ENCODE measurements at places on chromosomes 7 and 10.
A peak's percentile ranks its signal among the peaks of the same experiment; 100 is the strongest.

GRCh38 chr7:150450491-150451001, at the start of gene GIMAP8:
Gene GIMAP8, plus strand, starts transcription at chr7:150450630. Its CDS starts 16,069 bp downstream, at chr7:150466699.
- DNase-seq, result no peak

DNA sequence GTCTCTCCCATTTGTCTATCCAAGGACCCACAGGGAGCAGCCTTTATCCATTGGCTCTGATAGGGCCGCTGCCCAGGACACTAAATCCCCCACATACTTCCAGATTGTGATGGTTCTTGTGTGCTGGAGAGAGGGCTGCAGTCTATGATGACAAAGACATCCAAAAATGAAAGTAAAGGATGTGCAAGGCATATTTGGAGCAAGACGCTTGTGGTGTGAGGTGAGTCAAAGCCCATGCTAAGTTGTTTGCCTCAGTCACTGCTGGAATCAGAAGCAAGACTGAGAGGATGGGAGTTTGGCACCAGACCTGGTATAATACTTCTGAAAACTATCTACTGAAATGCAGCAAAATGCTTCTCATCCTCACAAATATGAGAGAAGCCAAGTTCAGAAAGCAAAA, 22.7 kb downstream of the ZNF22 start:
- DNase-seq, result no peak

GRCh38 chr7:39407723-39408122, 158.5 kb upstream of the YAE1 start:
- no peak for DNase-seq

DNA sequence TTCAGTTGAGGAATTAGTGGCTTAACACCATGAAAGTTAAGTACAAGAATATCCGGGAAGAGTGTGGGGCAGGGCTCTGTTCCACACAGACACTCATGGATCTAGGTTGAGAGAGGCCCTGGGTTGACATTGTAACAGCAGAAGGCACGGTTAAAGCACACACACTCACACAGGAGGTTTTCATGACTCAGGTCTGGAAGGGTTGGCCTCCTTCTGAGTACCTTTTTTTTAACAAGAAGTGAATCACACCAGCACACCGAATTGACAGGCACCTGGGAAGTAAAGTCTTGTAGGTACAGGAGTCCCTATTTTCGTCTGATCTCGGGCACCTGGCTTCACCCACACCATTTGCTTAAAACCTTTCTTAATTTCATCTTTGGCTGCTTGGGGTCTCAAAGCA, 509.4 kb upstream of the ADARB2 start:
- DNase-seq, result no peak

GRCh38 chr7:43645699-43646226, 62.9 kb downstream of the STK17A start:
- DNase-seq, result no peak

GRCh38 chr7:133675510-133676218, 422.8 kb downstream of the EXOC4 start:
- no peak for DNase-seq

- DNase-seq, result no peak
Observed at GRCh38 chr10:71683301-71683700, 36.3 kb downstream of the C10orf105 start.

GRCh38 chr7:43509906-43510305, 73.0 kb upstream of the STK17A start:
- no peak for DNase-seq

DNA sequence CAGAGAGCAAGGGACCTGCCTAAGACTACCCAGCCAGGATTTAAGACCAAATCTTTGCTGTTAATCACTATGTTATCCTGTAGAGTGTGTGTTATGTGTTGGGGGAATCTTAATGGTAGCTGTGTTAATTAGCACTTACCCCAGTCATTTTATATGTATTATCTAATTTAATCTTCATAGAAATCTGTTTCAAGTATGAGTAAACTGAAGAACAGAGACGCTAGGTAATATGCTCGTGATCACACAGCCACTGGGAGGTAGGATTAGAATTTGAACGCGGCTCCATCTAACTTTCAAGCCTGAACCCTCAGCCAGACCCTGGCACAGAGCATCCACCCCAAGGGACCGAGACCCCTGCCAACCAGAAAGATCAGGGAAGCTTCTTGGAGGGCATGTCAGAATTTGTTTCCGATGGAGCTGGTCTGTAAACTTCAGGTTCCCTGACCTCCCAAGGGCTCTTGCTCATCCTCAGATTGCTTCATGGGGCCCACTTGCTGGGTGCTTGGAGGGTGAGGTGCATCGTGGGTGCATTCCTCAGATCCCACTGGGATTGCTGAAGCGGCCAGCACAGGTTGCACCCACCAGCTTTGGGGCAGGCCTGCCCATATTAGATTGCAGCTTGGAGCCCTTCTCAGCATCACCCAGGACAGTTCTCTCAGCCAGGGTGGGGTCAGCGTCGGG, 105.0 kb downstream of the ZMIZ1 start:
- no peak for DNase-seq

DNA sequence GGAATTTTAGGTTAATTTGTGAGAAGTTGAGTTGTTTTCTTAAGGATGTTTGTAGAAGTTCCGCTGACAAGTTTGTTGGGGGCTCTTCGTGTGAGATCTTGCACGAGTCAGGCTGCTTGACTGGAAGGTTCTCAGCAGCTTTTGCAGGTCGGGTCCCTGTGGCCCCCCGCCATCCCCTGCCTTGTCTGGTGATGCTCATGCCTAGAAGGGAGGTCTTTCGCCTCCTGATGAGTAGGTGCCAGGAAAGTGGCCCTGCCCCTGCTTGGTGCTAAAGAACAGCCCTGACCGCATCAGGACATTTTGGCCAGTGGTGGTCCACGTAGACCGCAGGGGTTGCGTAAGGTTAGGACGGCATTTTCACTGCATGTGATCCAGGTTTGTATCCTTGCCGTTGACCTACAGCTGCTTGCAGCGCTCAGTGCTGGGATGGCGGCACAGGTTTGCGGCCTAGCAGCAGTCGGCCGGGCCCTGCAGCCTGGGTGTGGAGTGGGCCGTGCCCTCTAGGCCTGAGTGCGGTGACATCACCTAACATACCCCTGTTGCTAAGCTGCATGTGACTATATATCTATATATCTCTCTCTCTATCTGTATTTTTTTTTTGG, 62.4 kb downstream of the DNAJB6 start:
- no peak for DNase-seq

DNA sequence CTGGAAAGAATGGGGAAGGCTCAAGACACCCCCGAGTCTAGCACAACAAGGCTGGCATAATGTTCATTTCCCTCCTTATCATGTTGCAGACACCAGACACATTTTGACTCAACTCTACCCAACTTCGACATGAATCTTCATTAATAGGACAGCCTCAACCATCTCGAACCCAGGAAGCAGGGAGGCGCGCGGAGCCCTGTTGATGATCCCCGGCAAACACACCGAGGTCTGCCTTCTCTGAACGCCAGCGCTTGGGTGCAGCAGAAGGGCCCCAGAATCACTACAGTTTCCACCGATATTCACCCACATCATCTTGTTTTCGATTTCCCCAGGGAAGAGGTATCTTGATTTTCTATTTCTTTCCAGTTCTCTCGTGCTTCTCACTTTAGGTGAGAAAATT, 563.6 kb downstream of the TCERG1L start:
- DNase-seq, result no peak

GRCh38 chr7:1253681-1254181, 21.1 kb downstream of the UNCX start:
- no peak for DNase-seq

DNA sequence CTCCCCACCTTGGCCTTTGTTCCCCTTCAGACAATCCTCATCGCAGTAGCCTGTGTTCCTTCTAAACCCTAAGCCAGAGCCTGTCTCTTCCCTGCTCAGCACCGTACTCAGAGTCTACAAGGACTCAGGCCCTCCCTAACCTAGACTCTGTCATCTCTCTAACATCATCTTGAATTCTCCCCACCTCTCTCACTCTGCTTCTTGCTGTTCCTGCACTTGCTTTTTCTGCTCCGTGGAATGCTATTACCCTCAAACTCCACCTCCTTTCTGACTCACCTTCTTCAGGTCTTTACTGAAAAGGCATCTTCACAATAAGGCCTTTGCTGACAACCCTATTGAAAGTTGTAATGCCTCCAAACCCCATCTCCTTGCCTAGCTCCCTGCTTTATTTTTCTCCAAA, 141.0 kb downstream of the DKK1 start:
- DNase-seq, result no peak

GRCh38 chr10:33353853-33354252, 19.4 kb upstream of the NRP1 start:
- DNase-seq, result no peak

DNA sequence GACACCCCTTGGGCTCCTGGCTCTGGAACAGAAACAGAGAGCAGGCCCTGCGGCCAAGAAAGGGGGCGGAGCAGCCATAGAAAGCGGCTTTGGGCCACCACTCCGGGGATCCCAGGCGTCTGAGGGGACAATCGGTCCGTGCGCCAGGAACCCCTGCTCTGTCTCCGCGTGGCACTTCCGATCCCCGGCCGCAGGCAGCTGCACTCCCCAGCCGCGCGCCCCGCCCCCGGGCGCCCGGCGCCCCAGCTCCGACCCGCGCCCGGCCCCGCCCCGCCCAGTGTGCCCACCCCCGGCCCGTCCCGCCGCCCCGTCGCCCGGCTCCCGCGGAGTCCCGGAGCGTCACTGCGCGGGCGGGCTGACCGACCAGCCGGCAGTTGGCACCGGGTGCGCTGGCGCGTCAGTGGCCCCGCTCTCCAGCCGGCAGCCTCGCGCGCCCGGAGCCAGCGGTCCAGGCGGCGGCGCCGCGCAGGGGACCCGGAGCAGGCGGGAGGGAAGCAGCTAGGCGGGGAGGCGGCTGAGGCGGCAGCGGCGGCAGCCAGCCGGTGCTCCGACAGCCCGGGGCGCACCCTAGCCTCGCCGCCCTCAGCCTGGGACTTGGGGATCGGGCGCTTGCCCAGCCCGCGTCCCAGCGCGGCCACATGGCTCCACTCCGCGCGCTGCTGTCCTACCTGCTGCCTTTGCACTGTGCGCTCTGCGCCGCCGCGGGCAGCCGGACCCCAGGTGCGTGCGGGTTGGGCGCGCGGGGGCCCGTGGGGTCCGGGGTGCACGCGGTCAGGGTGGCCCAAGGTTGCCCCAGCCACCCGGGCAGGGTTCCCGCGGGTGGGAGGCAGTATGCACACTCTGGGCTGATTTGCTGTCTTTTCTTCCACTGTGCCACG, at the start of gene ADAMTS14:
ADAMTS14 (plus strand) TSS at position 342 of the 878 bp plus-strand sequence; CDS start at position 639, 297 bp downstream.
- no peak for DNase-seq

GRCh38 chr7:36210291-36210922, 57.4 kb downstream of the EEPD1 start:
- no peak for DNase-seq

DNA sequence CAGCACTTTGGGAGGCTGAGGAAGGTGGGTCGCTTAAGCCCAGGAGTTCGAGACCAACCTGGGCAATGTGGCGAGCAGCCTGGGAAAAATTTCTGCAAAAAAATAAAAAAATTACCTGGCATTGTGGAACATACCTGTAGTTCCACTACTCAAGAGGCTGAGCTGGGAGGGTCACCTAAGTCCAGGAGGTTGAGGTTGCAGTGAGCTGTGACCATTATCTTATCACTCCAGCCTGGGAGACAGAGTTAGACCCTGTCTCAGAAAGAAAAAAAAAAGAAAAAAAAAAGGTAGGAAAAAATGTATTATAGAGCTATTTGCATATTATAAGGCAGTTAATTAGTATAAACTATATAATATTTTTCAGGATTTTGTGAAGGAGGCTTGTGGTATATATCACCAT, 11.0 kb upstream of the TSPAN13 start:
- no peak for DNase-seq

DNA sequence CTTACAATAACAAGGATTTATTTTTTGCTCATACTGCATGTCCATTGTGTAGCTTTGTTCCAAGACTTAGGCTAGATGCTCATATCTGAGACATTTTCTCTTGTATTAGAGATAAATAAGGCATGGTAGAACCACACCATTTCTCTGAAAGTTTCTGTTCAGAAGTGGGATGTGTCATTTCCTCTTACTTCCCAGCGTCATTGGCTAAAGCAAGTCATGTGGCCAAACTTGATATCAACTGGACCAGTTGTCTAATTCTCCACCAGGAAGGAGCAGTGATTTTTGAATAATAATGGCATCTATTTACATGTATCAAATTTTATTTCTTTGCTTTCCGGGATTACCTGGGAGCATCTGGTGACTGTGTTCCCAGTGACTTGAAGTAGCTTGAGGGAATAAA, 38.3 kb downstream of the AHCYL2 start:
- DNase-seq, result no peak

GRCh38 chr10:21364196-21365114, 161.0 kb downstream of the SKIDA1 start:
- DNase-seq, result peak; percentile 11

- DNase-seq, result no peak
Observed at GRCh38 chr10:78292250-78292981, 258.8 kb downstream of the RPS24 start.

DNA sequence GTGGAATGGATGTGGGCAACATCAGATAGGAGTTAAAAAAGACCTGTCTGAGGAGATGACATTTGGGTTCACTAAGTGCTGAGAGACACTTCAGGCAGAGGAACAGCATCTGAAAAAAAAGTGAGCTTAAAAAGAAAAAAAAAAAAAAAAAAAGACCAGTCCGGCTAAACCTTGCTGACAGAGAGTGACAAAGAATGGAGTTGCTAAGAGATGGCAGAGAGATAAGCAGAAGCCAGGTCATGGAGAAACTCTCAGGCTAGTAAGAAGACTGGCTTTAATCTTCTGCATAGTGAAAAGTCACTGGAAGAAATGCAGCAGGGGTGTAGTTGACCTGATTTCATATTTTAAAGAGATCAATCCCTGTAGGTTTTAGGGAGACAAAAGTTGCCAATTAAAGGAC, 711.1 kb upstream of the SEMA3D start:
- no peak for DNase-seq

- no peak for DNase-seq
Observed at GRCh38 chr10:44960088-44960460, 472 bp downstream of the RASSF4 start.

GRCh38 chr10:11404901-11405300, 206.5 kb downstream of the USP6NL start:
- no peak for DNase-seq

- DNase-seq, result no peak
Observed at GRCh38 chr10:72819053-72819452, 74.5 kb upstream of the OIT3 start.

- no peak for DNase-seq
Observed at GRCh38 chr10:81096558-81096957, 558.9 kb downstream of the SH2D4B start.

GRCh38 chr7:138316421-138317043, 143.5 kb upstream of the TRIM24 start:
- no peak for DNase-seq

DNA sequence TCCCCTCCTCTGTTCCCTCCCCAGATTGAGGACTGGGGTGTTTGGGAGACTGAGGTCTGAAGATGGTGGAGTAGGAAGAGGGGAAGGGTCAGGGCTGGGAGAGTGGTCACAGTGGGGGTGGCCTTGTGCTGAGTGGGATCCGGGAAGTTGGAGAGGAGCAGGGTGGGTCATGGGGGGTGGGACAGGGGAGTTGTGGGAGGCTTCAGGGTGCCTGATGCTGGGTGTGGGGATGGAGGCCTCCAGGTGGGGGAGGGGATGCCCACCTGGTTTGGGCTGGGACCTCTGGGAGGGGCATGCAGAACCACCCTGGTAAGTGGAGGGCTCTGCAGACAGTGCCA, 2.6 kb downstream of the ZNF775 start:
- no peak for DNase-seq

Data from AG04450 (cell line).